ENCODE measurements at places on chromosomes 5 and 9.

GRCh38 chr5:154193283-154193682 lies 2.8 kb downstream of the GALNT10 start:
- DNase-seq, result no peak

GRCh38 chr5:6710551-6711318 lies 2.5 kb upstream of the TENT4A start:
- DNase-seq, result no peak

- peak; percentile 42 for DNase-seq
Measured at GRCh38 chr9:121156263-121156731, 45.4 kb downstream of the RAB14 start.

DNA sequence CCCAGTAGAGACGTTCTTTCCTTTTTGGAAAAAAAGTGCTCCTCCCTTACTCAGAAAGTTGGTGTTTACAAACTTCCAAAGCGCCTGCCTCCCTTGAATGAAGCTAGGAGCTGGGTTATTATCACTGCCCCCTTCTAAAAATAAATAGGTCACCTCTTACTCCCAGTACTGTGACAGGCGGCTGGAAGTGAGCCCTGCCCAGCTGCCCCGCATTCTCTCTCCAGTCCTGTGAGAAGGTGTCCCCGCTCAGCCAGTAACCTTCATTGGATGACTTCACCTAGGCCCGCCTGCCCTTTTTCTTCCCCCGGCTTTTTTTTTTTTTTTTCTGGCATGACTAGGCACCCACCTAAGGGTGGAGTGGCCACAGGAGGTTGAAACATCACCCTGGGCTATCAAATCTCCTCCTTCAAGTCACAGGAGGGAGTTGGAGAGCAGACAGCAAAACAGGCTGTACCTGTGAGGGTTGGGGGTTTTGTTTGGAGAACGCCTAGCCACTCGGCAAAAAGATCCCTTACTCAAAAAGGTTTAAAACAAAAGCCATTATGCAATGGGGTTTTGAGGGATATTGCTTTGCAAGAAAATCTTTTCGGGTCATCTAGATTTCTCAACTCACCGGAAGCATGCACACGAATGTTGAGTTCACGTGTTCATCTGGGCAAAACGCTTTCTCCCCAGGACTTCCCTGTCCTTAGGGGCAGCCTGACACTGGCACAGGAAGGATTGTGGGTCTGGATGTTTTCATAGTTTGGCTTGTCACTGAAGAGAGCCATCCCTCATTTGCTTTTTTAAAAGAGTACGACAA lies 43.3 kb upstream of the ZNF622 start:
- no peak for DNase-seq

DNA sequence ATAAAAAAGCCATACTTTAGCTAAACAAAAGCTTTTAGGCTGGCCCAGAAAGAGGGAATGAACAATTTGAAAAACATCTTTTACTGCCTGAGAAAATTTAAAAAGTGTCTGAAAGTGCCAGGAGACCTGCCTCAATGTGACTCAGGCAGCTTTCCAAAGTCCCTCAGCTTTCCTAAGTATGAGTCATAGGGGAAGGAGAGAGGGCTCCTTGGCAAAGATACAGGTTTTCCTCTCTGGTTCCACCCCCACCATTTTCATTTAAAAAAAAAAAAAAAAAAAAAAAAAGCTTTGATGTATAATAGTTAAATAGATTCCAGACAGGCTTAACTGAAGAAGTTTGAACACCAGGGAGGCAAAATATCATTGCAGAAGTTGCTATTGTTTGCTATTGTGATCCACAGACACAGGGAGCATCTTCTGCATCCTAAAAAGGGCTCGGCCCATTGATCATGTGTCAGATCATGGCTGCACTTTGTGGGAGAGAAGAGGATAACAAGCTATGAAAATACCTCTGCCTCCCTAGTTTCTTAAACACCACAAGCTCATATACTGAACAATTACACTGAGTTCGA lies 71.5 kb downstream of the MRPS27 start:
- no peak for DNase-seq

DNA sequence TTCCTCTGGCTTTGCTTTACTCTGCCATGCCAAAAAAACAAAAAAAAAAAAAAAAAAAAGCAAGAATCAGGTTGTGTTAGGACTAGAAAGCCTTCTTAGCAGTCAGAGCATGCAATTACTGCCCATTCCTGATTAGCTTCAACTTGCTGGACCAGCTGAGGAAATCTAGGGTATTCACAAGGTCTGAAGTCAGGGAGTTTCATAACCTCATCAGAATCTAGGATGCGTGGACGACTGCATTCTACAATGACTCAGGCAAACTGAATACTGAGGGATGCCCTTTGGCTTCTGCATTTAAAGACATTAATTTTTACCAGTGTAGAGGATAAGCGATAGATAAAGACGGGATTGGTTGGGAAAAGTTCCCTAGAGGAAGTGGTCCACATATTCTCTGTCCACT lies 39.2 kb upstream of the SHOC1 start:
- no peak for DNase-seq

DNA sequence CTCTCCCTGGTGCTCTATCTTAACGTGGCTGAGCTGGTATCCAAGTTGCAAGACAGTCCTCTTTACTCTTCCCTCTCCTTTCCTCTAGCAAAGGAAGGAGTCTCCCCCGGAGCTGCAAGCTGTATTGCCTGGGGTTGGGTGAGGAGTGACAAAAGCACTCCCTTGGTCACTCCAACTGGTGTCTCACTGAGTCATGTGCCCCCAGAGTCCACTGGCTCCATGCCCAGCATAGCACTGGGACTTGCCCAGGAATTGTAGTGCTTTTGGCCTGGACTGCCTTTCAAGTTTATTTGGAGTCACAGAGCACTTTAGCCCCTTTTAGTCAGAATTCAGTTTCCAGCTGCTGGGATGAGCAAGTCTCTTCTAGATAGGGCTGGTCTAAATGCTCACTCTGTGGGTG lies 82.6 kb upstream of the FST start:
- no peak for DNase-seq

DNA sequence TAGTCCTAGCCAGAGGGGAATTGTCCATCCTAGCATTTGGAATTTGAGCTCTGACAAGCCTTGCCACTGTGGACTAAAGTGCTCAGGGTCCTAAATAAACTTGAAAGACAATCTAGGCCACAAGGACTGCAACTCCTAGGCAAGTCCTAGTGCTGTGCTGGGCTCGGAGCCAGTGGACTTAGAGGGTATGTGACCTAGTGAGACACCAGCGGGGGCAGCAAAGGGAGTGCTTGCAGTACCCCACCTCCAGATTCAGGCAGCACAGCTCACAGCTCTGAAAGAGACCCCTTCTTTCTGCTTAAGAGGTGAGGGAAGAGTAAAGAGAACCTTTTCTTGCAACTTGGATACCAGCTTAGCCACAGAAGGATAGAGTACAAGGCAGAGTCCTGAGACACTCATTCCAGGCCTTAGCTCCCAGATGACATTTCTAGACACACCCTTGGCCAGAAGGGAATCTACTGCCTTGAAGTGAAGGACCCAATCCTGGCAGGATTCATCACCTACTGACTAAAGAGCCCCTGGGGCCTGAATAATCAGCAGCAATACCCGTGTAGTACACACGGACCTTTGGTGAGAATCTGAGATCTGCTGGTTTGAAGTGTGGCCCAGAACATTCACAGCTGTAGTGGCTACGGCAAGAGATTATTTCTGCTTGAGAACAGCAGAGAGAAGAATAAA lies 164.6 kb downstream of the CCDC171 start:
- no peak for DNase-seq
